ENCODE measurements at places on chromosomes 4 and X. TPM values are rescaled to one million over a fixed set of nuclear protein-coding genes. Genes with fewer than 3 reads are reported as not detected.

DNA sequence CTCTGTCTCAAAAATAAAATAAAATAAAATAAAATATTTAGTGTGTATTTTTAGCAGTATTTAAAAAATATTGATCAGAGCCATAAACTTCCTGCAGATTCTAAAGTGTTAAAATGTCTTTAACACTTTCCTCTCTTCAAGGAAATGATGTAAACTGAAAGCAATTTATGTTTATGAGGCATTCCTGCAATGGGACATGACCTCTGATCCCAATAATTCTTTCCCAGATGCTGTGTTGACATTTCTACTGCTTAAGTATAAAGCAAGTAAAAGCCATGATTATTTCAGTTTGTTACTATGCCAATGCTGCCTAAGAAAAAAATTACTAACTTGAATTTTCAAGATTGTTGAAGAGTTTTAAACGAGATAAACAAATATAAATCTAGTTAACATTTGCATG lies 29.0 kb downstream of the COQ2 start:
- DNase-seq: peak; percentile 41

ANXA3 gene
- total RNA-seq: 68.7 TPM

NAP1L2 gene
- total RNA-seq: 7.2 TPM

GRCh38 chr4:119124352-119124751 lies 11.3 kb upstream of the MYOZ2 start:
- DNase-seq: peak; percentile 80

DNA sequence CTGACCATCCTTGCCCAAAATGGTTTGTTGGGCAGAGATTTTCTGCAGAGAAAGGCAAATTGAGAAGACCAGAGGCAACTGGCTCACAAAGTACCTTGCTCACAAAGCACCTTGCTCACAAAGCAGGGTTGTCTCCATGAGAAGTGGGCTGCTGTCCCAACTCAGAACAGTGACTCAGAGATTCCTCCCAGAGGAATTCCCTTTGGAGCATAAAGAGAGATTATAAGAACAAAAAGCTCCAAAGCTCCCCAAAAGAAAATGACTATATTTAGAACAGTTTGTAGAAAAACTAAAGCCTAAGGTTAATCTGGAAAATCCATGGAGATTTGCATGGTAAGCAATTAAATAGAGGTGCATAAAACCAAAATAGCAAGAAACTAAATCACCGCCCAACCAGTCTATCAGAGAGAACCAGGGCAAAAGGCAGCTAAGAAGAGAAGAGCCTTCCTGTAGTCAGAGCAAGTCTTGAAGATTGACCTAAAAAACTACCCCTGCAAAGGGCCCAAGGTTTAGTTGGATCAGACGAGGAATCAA lies 731.4 kb downstream of the FAT4 start:
- peak; percentile 41 for DNase-seq

GRCh38 chr4:99300934-99301333 lies 10.1 kb upstream of the ADH1A start:
- DNase-seq: peak; percentile 76

CYLC1 gene
- total RNA-seq: not detected

- no peak for DNase-seq
Observed at GRCh38 chr4:145207934-145208333, 27.5 kb upstream of the OTUD4 start.

DNA sequence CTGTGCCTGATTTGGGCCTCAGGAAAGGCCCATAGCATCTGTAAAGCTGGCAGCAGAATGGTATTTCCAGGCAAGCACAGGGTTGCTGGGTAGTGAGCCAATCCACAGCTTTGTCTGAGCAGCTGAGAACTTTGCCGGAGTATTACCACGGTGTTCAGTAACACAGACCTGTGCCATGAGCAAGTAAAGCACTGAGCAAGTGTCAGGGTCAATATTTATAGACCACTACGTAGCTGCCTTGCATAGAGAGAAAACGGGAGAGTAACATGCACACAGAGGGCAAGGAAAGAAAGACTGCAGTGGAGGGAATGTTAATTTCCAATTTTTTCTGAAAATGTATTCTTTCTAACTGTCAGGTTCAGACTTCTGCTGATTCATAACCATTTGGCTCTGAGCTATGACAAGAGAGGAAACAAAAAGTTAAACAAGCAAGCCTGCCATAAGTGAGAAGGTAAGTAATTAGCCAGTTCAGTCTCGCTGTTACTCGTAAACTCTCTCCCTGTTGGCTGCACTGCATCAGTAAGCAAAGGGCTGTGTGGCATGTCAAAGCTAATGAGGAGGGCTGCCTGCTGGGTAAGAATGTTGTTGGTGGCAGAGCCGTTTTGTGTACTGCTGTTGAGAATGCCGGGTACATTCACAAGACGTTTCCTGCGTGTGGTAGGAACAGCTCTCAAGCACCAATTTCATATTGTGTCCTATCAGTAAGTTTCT lies 238.1 kb downstream of the BMPR1B start:
- peak; percentile 61 for DNase-seq
